ENCODE measurements at places on chromosomes 5 and 9.

- no peak for DNase-seq
Measured at GRCh38 chr5:123720955-123721354, 209.0 kb downstream of the CSNK1G3 start.

- DNase-seq = no peak
Measured at GRCh38 chr5:74107899-74108298, 481.9 kb downstream of the ARHGEF28 start.

GRCh38 chr5:115295777-115296123 lies 704 bp downstream of the CCDC112 start:
- DNase-seq = peak; percentile 50

- no peak for DNase-seq
Measured at GRCh38 chr5:79868163-79868670, 122.8 kb downstream of the MTX3 start.

DNA sequence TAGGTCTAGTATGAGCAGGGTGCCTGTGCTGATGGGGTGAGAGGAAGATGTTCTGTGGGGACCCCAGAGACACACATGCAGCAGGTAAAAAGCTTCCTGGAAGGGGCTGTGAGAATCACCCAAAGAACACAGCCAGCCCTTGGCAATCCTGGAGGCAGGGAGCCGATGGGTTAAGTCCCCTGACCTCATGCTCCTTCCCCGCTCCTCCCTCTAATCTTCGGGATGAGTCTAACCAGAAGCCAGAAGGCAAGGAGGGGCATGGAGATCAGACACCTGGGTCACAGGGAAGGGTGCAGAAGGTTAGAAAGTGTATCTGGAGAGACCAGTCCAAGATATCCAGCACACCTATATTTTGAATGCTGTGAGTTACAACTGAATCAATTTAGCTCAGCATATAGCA lies 274.1 kb upstream of the PAPPA start:
- no peak for DNase-seq

- no peak for DNase-seq
Measured at GRCh38 chr5:110852053-110852452, 113.2 kb downstream of the SLC25A46 start.

DNA sequence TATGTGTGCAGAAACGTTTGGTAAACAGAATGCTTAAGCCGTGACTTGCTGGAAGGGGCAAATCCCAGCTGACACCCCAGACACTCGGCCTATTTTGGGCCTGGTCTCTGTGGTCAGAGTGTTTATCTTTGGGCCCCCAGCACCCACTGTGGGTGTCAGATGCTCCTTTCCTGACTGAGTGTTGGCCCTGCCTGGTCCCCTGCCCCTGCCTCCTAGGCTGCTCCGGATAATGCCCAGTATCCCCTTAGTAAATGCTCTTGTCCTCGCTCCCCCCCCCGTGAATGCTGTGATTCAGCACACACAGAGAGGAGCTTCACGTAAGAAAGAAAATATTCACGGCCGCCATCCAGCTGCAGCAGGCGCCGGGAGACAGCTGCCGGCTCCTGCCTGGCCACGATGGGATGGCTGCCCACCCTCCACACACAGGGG lies 11.3 kb upstream of the ANGPTL2 start:
- no peak for DNase-seq

DNA sequence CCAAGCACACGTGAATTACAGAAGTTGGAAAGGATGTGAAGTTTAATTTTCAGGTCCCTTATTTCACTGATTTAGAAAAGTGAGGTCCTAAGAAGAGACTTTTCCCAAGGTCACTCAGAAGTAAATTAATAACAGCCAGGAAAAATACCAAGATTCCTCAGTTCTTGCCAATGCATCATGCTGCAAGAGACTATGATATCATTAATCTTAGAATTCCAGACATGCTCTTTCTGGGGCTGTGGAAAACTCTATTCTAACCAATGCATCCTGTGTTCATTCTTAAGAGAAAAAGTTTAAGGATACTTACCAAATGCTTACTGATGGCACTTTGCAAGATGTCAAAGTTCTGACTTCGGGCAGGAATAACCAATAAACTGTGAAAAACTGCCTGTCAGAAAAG lies 42.8 kb downstream of the TEX10 start:
- DNase-seq = no peak

- no peak for DNase-seq
Measured at GRCh38 chr5:103098993-103099392, 20.9 kb downstream of the GIN1 start.

DNA sequence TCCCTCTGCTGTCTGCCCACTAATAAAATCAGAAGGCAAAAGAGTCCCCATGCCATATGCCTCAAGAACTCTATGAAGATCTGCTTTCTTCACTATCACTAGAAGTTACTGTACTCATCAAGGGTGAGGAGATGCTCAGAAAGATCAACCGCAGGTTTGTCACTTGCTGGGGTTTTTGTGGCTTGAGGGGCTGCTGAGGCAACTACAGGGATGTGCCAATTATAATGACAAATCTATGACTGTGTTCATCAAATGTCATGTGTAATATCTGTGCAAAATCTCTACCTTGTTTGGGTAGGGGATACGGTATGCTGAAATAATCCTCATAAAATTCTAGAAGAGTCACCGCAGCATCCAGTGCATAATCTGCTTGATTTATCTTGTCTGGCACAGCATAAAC lies 13.0 kb downstream of the ERAP1 start:
- DNase-seq = no peak

GRCh38 chr5:53378590-53379247 lies 101.7 kb upstream of the FST start:
- no peak for DNase-seq

- DNase-seq = no peak
Measured at GRCh38 chr5:125134216-125135081, 388.0 kb upstream of the ZNF608 start.

GRCh38 chr5:170551076-170551475 lies 47.3 kb downstream of the KCNIP1 start:
- DNase-seq = no peak

DNA sequence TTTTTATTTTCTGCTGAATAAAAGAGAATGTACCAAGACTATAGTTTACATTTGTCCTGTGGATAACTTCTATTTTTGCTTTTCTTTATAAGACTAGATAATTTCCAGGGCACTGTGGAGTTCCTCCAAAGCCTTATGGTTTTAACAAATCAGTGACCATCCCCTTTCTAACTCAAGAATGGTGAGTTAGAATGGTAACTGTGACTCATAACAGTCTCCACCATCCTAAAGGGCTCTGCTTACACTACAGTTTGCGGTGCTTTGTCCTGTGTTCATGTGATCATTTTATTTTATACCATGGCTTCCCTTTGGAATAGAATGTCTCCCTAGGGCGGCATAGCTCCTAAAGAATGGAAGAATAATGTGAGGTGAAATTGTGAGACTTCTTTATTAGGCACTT lies 30.2 kb downstream of the WDR36 start:
- DNase-seq = no peak

- DNase-seq = no peak
Measured at GRCh38 chr5:24783596-24783995, 138.8 kb upstream of the CDH10 start.
